ENCODE measurements at places on chromosomes 2 and 18.

- DNase-seq = no peak
These were observed 124.6 kb downstream of the LRATD1 start for GRCh38 chr2:14756981-14757657.

DNA sequence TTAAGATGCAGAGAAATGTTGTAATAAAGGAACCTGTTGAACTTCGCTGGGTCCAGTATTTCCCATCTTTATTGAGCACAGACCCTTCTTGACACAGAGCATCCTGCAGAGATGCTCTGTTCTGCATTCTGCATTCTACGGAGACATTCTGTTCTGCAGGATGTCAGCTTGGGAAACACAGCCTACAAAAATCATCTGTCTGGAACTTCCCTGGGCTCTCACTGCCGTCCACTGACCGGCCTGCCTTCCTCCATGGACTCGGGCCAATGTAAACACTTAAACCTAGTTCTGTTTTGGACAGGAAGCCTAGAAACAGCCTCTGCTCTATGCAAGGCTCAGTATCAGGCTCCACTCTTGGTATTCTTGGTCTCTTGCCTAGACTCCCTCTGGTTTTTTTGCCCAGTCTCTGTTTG, 90.0 kb upstream of the PPP1CB start:
- no peak for DNase-seq

DNA sequence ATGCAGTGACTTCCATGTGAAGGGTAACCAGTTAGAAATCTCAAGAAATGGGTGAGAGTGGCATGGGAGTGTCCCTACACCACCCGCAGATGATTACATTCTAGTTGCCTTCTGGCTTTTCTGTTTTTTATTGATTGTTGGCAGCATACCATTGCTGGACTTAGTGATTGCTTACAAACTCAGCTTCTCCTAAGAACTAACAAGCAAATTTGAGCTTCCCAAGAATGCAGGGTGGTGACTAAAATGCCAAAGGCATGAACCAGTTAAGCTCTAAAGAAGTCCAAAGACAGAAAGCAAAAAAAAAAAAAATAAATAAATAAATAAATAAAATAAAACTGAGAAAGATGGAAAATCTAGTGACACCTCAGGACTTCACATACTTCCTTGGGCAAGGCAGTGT, 245.5 kb upstream of the PARD3B start:
- no peak for DNase-seq

DNA sequence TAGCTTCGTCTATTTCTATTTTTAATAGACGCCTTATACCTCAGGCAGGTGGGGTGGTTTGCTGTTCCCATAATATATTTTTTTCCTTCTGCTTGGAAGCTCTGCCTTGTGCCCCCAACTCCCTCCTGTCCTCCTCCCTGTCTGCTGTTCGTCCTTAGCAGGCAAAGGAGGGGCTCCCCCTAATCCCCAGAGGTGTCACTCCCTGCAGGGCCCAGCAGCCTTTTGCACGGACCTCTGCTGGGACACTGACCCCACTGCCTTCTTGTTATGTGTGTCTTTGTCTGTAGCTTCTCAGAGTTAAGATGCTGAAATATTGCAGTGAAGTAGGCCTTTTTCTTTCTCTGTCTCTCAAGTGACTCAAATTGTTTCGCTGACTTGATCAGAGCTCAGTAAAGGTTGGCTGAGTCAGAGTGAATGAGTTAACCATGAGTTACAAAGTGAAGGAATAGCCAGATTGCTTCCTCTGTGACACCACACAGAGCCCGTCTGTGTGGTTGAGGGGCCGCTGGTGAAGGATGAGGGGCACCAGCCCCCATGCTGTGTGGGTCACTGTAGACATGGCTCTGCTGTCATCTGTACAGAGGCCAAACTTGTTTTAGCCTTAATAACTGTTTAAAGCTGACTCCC, 47.7 kb downstream of the PRKCE start:
- no peak for DNase-seq

GRCh38 chr2:143808166-143808565, 678.9 kb downstream of the ARHGAP15 start:
- DNase-seq = no peak

DNA sequence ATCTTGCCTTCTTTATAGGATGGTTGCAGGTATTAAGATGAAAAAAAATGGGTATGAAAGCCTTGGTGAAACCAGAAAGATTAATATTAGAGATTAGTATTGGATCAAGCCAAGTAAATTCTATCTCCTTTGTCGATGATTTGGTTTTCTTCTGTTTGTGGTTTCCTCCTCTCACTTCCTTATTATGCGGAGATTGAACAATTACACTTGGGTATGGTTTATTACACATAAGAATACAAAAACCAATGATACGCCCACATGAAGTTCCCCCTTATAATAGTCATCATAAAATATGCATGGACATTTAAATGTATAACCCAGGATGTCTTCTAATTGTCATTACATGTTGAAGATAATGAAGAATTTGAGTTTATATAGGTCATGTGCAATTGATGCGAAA, 4.9 kb downstream of the LTBP1 start:
- DNase-seq = no peak

DNA sequence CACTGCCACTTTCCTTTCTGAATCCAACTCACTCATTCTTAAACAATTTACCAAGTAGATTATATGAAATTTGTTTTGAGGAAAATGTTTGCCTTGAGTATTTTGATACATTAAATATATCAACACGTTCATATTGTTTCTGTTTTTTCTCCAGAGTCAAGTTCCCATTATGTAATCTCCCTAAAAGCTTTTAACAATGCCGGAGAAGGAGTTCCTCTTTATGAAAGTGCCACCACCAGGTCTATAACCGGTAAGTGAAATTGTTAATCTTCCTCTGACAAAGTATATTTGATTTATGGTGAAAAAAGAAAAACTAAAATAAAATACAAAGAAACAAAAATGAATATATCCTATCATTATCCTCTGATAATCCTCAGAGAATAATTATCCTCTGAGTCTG, 838.6 kb downstream of the MBD2 start:
- no peak for DNase-seq

DNA sequence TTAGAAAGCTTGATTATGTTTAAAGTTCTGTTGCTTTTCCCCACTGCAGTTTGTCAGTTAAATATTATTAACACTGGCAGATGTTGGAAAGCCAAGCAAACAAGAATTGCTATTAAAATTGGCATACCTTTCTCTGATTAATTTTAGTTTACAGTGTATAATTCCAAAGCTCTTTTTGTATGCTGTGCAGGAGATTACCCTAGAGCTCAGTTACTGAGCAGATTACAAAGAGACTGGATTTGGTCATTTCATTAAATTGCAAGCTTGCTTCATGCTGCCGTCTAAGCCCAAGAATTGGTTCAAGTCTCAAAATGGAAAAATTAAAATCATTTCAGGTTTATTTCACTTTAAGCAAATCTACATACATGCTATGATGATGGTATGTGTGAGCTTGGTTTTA, 2.3 kb downstream of the ASAP2 start:
- no peak for DNase-seq

DNA sequence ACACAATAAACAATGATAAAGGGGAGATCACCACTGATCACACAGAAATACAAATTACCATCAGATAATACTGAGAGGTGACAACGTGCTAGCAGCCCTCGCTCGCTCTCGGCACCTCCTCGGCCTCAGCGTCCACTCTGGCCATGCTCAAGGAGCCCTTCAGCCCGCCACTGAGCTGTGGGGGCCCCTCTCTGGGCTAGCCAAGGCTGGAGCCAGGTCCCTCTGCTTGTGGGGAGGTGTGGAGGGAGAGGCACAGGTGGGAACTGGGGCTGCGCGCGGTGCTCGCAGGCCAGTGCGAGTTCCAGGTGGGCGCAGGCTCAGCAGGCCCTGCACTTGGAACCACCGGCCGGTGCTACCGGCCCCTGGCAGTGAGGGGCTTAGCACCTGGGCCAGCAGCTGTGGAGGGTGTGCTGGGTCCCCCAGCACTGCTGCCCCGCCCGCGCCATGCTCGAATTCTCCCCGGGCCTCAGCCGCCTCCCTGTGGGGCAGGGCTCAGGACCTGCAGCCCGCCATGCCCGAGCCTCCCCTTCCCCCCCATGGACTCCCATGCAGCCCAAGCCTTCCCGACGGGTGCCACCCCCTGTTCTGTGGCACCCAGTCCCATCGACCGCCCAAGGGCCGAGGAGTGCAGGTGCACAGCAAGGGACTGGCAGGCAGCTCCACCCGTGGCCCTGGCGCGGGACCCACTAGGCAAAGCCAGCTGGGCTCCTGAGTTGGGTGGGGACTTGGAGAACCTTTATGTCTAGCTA, 340.0 kb upstream of the GULP1 start:
- no peak for DNase-seq

DNA sequence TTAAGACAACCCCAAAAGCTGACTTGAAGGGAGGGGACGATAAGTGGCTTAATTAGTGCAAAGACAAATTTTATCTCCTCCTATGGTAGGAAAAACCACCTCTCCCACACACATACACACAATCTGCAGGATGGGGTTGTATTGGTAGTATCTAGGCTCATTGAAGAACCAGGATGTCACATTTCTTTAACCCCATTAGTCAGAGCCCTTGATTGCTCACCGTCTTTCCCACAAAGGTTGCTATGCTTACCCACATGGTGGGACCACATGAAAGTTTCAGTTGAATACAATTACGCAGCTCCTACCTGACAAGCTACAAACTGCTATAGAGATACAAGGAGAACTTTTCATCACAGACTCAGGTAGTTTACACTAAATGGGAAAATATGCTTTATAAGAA, 765.0 kb upstream of the CELF4 start:
- DNase-seq = no peak

GRCh38 chr18:3424280-3424890, 25.6 kb upstream of the TGIF1 start:
- no peak for DNase-seq
